H9 (cell line): ENCODE measurements at places on chromosomes 4 and X.

DNA sequence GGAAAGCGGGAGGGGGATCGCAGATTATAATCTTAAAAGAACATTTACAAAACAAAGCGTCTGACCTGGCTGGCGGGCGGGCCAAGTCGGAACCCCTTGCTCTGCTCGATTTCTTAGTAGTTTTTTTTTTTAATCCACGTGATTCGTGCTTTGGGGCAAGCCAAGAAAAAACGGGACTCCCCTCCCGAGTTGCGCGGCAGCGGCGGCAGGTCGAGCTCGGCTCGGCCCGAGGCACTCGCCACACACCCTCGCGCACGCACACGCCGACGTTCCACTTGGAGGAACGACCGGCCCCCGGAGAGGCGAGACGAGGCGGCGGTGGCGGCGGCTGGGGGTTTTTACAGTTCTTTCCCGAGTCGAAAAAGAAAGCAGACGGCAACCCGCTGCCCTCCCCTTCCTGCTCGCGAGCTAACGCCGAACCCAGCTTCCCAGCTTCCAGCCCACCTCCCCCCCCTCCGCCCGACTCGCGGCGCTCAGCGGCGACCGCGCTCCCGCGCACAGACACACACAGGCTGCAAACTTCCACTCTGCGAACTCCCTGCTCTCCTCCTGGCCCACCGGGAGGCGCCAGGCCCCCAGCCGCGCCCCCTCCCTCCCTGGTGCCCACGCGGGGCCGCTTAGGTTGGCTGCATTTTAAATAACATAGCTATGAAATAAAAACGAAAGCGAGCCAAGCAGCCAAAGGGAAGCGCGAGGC is 1.2 kb downstream of the BCOR start:
- peak; percentile 61 for DNase-seq

- no peak for DNase-seq
Observed at GRCh38 chr4:151624626-151625565, 135.9 kb downstream of the GATB start.

- DNase-seq = no peak
Observed at GRCh38 chrX:154413142-154413541, 1.8 kb downstream of the TAFAZZIN start.

GRCh38 chr4:106707776-106708463 is 328.2 kb downstream of the DKK2 start:
- DNase-seq = no peak

- no peak for DNase-seq
Observed at GRCh38 chr4:15144249-15144966, 142.1 kb downstream of the CPEB2 start.

- DNase-seq = no peak
Observed at GRCh38 chr4:184684491-184685189, 35.1 kb downstream of the PRIMPOL start.

DNA sequence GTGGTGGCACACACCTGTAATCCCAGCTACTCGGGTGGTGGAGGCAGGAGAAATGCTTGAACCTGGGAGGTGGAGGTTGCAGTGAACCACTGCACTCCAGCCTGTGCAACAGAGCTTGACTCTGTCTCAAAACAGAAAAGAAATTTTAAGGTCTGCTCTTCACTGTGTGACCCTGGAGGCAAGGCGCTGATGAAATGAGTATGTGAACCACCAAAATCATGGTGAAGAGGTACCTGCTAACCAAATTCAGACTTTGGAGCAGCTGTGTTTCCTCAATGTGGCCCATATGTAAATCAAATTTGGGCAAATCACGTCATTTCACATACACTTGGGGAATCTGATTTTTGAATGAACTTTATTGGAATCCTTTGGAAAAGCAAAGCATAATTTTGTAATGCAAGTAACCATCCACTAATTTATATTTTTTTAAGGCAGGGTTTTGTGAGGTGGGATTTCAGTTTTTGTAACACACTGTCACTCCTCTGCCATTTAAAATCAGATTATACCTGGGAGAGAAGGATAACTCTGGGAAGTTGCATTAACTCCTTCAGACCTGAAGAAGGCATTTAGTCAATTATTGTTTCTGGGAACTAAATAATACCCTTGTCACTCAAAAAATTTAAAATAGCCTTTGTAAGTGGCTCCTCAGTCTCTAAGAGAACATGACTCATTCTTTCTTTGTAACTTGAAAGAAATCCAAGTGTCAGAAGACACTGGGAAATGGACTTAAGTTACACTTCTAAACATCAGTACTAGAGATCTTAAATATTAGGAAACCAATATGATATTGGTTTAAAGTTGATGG is 24.0 kb downstream of the DOCK11 start:
- no peak for DNase-seq

GRCh38 chrX:98203800-98204199 is 1320.1 kb downstream of the RPA4 start:
- DNase-seq = no peak

- peak; percentile 39 for DNase-seq
Observed at GRCh38 chr4:188109157-188109755, at the start of gene TRIML2. TRIML2 (minus strand) TSS chr4:188109603; CDS start chr4:188105368, 4,235 bp downstream.

- DNase-seq = no peak
Observed at GRCh38 chr4:119898211-119898610, 168.4 kb downstream of the MAD2L1 start.

- DNase-seq = peak; percentile 90
Observed at GRCh38 chr4:4995103-4995907, 24.0 kb downstream of the CYTL1 start.

GRCh38 chr4:140047017-140047640 is 106.9 kb downstream of the MAML3 start:
- DNase-seq = peak; percentile 52

GRCh38 chrX:116379854-116380253 is 56.6 kb upstream of the SLC6A14 start:
- DNase-seq = no peak

DNA sequence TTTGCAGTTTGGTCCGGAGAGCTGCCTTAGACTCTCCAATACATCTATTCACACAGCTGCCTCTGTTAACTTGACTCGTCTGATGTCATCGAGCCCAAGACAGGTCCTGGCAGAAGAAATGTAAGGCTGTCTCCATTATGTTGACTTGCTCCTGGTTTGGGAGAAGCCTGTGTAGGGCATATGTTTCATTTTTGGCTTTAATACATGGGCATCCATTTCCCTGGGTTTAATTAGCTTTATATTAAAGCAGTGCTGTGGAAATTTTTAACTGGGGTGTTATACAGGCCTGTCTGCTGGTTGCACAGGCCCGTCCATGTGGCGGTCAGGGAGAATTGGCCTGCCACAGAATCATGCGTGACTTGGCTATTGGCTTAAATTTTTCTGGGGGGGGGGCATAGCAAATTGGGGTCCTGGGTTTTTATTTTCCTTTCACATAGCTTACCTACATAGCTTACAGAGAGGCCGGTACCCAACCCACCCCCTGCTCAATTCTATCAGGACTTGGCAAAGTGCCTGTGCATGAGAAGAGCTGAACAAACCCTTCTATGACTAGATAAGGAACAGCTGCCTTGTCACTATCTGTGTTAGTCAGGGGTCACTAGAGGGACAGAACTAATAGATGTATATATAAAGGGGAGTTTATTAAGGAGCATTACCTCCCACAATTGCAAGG is 123.5 kb upstream of the WDR1 start:
- no peak for DNase-seq

- DNase-seq = no peak
Observed at GRCh38 chr4:41129936-41130440, 84.4 kb downstream of the APBB2 start.

DNA sequence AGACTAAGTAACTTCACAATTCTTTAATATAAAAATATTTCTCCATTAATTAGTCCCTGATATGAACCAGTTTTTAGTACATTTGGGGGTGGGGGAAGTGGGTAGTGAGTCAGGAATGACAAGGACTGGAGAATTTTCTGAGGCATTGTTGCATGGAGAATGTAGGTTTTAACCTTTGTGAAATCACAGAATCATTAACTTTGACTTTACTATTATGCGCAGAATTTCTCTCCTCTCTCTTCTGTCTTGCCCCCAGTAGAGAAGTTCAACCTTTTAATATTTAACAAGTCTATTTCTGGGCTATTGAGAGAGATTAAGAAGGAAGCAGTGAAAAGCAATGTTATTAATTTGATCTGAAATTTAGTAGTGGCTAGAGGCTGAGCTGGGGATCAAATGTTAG is 597.0 kb downstream of the PCDH18 start:
- no peak for DNase-seq

GRCh38 chr4:133355633-133356032 is 206.5 kb downstream of the PCDH10 start:
- DNase-seq = no peak

- DNase-seq = no peak
Observed at GRCh38 chrX:64198036-64198435, 7.5 kb downstream of the AMER1 start.

GRCh38 chr4:18869166-18869565 is 847.6 kb upstream of the LCORL start:
- DNase-seq = no peak

GRCh38 chrX:1899841-1900240 is 285.0 kb downstream of the ASMT start:
- DNase-seq = no peak

DNA sequence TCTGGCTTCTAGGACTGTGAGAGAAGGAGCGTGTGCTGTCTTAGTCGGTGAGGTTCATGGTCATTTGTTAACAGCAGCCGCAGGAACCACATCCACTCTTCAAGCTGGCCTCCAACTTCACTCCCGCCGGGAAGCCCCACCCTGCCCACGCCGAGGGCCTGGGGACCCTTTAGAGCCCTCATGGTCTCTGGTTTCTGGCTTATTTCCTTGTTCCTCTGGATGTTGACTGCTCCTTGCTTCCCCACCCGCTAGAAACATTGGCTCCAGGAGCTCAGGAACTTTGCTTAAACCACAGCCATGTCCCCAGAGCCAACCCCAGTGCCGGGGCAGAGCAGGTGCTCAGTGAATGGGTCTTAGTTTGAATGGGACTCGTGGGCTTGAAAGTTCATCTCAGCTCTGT is 40.8 kb downstream of the HTRA3 start:
- no peak for DNase-seq

DNA sequence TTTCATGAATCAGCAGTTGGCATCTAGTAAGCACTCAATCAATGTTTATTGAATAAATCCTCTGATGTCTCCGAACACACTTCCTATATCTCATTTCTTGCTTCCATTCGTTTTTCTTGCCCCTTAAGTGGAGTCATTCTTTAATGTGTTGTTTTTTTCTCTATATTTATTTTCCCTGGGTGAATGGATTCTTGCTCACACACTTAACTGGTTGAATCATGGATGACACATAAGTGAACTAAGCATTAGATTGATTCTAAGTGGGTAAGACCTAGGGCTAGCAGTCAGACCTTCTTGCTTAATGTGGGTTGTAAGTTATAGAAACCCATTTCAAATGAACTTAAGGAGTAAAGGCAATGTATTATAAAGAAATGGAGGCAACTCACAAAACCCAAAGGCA is 111.1 kb downstream of the RTL3 start:
- no peak for DNase-seq

GRCh38 chrX:27463187-27463586 is at the start of gene PPP4R3C:
PPP4R3C (minus strand) TSS chrX:27463341; CDS start chrX:27463296, 45 bp downstream.
- no peak for DNase-seq

- no peak for DNase-seq
Observed at GRCh38 chr4:2057382-2058065, 1.6 kb upstream of the NAT8L start.

DNA sequence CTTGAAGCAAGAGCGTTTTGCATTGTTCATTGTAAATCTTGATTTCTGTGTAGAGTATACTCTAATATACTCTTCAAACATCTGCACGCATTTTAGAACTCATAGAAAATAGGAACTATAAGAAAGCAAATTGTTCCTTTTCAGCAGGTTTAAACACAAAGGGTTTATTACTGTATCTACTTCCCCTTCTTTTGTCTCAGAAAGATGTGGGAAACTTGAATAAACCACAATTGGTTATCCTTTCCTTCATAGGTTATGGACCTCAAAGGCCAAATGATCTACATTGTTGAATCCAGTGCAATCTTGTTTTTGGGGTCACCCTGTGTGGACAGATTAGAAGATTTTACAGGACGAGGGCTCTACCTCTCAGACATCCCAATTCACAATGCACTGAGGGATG is 46.0 kb upstream of the GUCY1B1 start:
- DNase-seq = no peak

DNA sequence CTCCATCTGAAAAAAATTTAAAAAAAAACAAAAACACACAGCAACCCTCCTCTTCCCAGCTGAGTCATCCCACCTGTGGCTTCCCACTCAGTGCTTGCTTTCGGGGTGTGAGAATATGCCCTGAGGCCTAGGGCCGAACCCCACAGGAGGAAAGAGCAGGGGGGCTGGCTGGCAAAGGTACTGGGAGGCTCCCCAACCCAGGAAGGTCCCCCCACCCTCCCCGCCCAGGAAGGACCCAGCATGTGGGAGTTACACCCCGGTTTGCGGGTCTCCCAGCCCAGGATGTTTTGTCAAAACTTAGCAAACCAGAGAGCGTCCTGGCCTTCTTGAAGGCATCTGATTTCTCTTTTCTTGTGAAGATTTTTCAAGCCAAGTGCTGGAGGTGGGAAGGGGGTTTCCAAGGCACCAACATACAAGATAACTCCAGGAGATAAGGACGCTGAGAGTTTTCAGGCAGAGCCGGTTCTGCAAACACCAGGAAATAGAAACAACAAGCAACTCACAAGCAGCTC is 25.7 kb upstream of the CSF2RA start:
- DNase-seq = peak; percentile 43

GRCh38 chr4:47615385-47615784 is 130.3 kb downstream of the ATP10D start:
- no peak for DNase-seq

GRCh38 chr4:113285501-113285900 is 236.0 kb downstream of the ANK2 start:
- no peak for DNase-seq

DNA sequence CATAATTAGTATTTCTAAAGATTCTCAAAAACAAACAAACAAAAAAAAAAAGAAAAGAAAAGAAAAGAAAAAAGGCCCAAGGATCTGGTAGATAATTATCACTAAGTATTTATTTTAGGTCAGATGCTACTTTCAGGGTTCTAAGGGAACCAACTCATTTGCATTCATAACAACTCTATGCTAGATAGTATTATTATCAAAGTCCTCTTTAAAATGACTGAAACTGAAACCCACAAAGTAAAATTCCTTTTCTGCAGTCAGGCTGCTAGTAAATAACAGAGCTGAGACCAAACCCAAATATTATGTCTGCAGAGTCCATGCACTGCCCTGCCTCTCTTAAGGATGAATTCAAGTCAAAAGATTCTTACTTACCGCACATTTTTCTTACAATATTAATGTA is 38.3 kb upstream of the MAPK10 start:
- no peak for DNase-seq

DNA sequence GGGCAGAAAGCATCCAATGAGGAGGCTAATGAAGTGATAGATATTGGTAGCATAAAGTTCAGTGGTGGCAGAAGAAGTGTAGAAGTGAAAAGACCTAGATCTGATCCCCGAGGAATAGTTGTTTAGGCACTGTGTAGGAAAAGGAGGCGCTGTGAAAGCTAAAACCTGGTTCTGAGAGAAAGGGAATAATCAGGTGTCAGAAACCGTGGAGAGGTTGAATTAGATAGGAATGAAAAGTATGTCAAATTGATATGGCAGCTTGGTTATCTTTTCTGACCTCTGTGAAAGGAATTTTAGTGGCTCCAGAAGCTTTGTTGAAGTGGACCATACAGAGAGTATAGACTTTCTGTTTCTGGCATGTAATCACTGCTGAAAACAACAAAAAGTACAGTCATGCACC is 30.8 kb upstream of the CCDC160 start:
- DNase-seq = no peak
